NCI-H2227 treated with DMSO at 0.1 percent for 48 hours (cell line): ENCODE measurements at places on chromosomes 1 and 21.

- no peak for DNase-seq
These were observed 774 bp upstream of the ABL2 start for GRCh38 chr1:179230251-179230650.

DNA sequence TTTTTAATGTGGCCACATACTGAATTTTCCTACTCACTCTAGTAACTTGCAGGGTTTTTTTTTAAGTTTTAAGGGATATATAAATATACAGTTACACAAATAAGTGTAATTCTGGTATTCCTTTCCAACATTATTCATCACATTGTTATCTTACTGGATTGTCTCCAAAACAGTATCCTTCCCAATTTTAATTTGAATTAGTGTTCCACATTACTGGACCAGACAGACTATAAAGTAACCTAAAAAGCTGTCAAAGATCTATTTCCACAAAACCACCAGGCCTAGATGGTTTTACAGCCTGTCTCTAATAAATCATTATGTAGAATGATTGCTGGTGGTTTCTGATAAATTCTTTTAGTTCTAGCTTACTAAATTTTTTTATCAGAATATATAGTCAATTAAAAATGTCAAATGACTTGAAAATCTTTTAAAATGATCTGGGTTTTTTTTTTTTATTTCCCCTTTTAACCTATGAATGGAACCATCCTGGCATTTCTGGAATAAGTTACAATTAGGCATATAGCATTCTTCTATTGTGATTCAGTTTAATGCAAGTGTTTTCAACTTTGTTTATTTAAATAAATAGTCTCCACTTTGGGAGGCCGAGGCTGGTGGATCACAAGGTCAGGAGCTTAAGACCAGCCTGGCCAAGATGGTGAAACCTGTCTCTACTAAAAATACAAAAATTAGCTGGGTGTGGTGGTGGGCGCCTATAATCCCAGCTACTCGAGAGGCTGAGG lies 59.3 kb downstream of the PACC1 start:
- no peak for DNase-seq

GRCh38 chr1:30362603-30362990 lies 360.8 kb downstream of the MATN1 start:
- no peak for DNase-seq

GRCh38 chr1:107604825-107605224 lies 360.2 kb downstream of the VAV3 start:
- no peak for DNase-seq

DNA sequence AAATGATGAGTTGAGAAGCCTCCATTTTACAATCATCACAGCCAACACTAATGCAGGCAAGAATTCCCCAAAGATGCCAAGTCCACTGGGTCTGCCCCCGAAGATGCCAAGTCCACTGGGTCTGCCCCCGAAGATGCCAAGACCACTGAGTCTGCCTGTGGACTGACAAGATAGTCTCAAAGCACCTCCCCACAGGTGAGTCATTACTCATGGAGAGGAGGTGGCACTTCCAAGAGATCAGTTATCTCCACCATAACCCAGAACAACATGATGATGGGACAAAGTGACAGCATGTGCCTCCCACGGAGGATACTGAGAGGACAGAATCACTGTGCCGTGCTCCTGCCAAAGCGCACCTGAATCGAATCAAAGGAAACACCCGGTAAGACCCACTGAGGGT lies 4.8 kb downstream of the PTTG1IP start:
- DNase-seq, result no peak

DNA sequence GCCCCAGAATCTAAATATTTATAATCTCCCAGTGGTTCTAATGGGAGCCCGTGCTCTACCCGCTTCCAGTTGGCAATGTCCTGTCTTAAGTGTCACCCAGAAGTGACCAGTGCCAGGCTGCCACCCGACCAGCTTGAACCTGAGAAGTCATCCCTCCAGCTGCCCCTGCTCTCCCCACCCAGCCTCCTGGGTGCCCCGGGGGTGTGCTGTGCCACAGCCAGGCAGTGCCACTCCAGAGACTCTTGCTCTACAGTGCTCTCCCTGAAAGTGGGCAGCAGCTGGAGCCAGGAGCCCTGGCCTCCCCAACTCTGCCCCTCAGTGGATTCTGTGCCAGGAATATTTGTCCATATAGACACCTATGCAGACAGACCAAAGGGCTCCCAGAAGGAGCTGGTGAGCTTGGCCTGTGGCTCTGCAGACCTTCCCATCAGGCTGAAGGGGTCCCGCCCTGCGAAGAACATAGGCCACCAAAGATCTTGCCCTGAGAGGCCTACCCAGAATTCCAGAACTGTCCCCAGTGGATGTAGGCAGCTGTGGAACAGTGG lies 9.0 kb upstream of the EPS8L3 start:
- no peak for DNase-seq

- no peak for DNase-seq
These were observed 7.3 kb upstream of the IFNGR2 start for GRCh38 chr21:33395891-33396331.

- DNase-seq, result no peak
These were observed 103.2 kb upstream of the COA6 start for GRCh38 chr1:234270093-234270492.

GRCh38 chr1:234600418-234601281 lies 9.3 kb downstream of the IRF2BP2 start:
- DNase-seq, result peak; percentile 77

GRCh38 chr1:110170766-110171733 lies 20.8 kb downstream of the SLC6A17 start:
- no peak for DNase-seq

- DNase-seq, result no peak
These were observed 10.0 kb downstream of the MAEL start for GRCh38 chr1:166999075-166999474.

DNA sequence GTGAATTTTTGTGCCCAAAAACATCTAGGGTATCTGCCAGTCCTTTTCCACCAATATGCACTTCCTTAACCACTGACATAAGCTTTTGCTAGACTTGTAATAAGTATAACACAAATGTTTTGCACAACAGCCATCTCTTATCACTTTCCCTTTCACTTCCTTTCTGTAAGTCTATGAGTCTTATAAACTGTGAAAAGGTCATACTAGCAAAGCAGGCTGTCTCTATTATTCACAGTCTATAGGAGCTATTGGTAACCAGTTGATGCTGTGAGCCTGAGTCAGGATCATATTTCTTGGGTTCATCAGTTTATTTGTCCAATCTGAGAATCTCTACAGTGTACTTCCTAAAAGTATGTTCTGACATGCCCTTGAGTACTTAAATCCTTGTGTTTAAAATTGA lies 172.6 kb downstream of the CHRM3 start:
- no peak for DNase-seq

DNA sequence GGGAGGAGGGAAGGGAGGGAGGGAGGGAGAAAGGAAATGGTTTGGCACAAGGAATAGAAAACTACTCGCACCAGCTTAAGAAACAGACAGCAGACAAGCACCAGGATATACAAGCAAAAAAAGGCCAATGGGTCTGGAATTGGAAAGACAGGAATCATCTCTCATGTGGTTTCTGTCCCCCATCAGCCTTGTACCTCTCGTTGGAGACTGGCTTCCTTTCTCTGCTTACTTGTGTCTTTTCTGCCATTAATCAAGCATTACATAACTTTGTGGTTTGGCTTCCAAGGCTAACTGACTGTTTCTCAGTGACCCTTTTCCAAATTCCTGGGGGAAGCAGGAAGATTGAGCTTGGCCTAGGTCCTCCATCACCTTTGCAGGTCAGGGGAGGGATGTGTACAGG lies 11.8 kb upstream of the RALGPS2 start:
- no peak for DNase-seq

DNA sequence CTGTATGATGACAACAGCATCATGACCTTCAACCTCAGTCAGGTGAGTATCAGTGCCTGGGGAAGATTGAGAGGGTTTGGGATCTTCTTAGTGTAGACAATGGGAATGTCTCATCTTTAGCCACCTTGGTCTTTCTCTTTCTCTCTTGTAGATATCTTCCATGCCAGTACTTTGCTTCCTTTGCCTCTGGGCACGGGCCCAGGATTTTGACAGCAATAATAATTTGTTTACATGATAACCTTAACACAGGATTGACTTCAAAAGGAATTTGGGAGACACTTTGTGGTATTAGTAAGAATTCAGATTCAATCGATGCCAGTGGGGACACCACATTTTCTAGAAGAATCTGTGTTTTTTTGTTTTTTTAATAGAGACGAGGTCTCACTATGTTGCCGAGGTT lies 12.1 kb upstream of the PIGV start:
- DNase-seq, result no peak

- DNase-seq, result no peak
These were observed 13.5 kb downstream of the EGLN1 start for GRCh38 chr1:231408528-231409094.

DNA sequence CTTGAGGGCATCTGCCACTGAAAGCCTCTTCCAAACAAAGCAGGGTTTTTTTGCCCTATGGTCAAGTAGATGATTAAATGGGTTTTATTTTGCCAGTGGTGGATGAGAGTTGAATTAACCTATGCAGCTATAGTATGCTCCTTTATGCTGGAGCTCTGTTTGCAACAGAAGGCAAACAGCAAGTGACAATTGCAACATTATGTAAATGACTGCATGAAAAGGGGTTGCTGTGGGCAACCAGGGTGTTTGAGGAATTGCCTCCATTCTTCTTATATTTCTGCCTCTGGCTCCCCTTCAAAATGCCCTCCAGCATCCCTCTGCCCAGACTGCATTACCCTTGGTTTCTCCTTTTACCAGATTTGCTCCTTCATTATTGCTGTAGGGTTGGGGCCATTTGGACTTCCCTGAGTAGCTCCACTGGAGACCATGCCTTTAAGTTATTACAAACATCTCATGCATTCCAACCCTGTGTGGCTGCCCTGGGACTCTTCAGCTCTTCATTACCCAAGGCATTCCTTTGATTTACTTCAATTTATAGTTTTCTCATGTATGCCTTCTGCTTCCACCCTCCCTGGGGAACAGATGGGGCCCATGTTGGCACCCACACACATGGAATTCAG lies 398.4 kb downstream of the PRDM2 start:
- no peak for DNase-seq

DNA sequence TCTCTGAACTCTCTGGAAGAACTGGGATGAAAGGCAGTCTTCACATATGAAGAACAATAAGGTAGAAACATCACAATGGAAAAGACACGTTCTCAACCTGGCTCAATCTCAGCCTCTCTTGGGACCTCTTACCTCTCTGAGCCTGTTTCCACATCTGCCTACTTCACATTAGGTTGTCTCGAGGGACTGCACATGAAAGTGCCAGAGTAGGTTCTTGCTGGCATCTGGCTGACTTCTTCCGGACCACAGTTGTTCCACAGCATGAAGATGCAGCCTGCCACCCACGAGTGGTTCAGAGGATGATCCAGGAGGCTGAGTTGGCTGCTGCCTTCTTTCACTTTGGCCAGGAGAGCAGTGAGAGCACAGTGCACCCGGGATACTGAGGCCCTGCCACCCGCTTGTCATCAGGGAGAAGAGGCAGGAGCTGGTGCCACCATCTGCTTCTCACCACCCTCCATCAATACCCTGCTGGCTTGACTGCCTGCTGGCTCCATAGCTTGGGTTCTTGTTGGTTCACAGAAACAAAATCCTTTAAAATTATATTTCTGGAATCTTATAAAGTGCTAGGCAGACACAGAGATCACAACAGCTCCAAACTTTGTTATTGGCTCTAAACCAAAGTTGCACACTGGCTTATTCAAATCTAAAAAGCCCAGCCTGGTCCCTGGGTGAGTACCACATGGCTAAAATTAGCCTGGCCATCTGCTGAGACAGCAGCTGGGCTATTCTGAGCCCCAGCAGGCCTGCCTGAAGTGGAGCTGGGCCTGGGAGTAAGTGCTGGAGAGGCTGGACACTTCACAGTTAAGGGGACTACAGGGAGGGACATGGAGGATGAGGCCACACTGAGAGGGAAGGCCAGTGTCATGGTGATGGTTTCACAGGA lies 46.9 kb upstream of the LIN9 start:
- no peak for DNase-seq

GRCh38 chr1:214632091-214632490 lies 29.1 kb downstream of the CENPF start:
- DNase-seq, result no peak
